ENCODE measurements at places on chromosomes 4 and X.

DNA sequence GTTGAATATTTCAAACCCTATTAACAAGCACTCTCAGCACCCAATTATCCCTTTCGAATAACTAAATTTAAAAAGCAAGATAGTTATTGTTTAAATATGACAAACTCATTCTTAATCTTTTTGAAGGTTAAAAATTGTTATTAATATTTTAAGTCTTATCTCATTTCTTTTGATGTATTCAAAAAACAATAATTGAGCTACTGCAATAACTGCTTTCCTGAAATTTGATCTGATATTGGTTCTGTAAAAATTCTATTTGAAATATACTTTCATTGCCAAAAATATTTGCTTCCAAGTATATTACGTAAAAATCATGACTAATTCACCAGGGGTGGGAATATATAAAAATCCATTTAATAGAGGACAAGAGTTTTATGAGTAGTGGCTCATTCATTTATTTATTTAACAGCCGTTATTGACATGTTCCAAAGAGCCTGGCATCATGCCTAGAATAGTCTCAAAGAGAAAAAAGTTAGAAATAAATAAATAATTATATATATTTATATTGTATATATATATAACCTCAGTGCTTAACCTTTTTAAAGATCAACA lies 34.4 kb downstream of the GLRA3 start:
- DNase-seq: peak; percentile 38

DNA sequence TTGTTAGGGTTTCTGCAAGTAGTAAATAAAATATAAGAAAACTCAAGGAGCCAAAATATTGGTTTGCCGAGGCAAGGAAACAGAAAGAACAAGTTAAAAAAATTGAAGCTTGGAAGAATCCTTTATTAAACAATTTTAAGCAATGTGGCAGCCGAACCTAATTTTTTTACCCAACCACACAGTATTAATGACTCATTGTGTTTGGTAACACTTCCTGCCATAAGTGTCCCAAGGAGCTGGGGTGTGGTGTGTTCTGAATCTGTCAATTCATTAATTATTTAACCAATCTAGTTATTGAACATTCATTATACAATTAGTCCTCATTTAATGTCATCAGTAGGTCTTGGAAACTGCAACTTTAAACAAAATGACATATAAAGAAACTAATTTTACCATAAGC lies 19.3 kb upstream of the CPE start:
- DNase-seq: no peak

GRCh38 chrX:136147976-136148375 lies 643 bp downstream of the FHL1 start:
- DNase-seq: no peak

DNA sequence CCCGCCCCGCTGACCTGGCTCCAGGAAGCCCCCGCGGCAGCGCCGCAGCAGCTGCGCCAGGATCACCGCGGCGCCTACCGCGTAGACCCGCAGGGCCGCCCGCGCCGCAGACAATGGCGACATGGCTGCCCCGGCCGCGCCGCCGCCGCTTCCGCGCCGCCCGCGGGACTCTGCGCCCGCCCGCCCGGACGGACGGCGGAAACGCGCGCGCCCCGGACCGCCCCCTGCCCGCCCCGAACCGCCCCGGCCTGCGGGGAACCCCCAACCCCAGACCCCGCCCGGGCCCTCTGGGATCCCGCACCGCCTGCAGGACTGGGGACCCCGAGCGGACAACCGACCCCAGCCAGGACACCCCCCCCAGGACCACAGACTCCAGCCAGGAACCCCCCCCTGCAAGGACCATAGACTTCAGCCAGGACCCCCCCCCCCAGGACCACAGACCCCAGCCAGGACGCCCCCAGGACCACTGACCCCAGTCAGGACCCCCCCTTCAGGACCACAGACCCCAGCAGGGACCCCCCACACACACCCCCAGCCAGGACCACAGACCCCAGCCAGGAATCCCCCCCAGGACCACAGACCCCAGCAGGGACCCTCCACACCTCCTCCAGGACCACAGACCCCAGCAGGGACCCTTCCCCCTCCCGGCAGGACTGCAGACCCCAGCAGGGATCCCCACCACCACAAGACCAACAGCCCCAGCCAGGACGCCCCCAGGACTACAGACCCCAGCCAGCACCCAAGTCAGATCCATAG lies at the start of the genes DHRSX and ZBED1:
Gene DHRSX (minus strand): TSS at position 174 of the 756 bp plus-strand sequence. CDS start 51 bp downstream, at position 123.
Gene ZBED1 (minus strand): TSS at position 174 of the 756 bp plus-strand sequence. CDS start 10,257 bp downstream, outside the sequence.
- DNase-seq: no peak

DNA sequence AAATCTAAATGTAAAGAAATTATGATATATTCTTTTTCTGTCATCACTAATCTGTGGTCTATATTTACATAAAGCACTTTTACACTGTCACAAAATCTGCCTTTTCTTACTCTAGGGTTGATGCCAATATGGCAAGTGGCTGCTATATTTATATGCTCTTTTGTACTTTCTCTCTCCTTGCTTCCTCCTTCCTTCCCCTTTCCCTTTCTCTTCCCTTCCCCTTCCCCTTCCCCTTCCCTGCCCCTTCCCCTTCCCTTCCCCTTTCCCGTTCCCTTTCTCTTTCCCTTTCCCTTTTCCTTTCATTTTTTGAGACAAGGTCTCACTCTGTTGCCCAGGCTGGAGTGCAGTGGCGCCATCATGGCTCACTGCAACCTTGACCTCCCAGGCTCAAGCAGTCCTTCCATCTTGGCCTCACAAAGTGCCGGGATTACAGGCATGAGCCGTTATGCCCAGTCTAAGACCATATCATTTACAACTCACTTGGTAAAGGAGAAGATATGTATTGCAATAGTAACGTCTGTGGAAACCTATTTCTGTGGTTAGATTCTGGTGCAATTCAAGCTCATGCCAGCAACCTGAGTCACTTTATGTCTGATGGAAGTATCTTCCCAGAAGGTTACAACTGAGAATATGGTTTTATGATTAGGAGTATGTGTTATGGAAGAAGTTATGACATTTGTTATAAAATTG lies 13.9 kb upstream of the PLAC8 start:
- DNase-seq: no peak

DNA sequence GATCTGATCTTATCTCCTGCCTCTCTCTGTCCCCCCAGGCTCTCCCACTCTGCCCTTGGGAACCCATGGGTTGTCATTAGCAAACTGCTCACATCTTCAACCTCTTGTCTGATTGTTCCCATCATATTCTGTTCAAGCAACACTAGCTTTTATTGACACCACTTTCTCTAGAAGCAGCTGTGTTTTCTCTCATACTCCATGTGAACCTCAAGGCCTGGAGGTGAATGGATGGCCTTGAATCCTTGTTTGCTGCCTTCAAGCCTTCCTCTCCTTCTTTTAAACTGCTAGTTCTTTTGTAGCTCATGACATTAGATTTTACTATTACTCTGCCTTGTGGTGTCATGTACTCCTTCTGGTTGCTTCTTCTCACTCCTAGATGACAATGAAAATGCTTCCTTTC lies 149.5 kb upstream of the WDFY3 start:
- no peak for DNase-seq

DNA sequence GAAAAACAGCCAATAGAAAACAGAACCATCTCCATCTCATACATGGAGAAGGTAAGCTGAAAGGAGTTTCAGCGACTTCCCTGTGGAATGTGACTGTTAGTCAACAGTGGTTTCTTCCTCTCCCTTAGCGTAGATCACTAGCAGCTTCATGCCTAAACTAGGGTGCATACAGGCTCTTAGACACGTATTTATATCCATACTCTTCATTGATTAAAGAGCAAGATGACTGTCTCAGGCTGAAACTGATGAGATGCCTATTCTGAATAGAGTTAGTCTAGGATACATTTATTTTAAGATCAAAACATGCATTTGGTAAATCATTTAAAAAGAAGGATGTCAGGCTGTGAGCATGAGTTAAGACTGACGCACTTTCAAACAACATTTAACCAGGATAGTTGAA lies 423.3 kb downstream of the ARHGAP24 start:
- no peak for DNase-seq

DNA sequence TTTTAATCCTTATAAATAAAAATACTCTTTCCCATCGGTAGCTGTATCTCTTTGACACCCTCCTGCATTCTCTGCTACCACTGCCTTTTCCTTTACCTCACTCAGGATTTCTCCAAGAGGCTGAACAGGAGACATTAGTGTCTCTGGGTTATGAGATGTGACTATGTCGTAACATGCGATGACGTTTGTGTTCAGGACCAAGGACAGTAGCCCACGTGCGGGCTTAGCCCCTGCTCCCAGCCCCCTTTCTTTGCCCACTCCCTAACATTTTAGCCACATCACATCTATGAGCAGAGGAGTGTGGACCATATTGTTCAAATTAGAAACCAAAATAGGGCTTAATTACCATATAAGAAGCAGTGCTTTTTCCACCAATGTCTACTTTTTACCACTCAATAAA lies 369.3 kb downstream of the FBXW7 start:
- DNase-seq: no peak

DNA sequence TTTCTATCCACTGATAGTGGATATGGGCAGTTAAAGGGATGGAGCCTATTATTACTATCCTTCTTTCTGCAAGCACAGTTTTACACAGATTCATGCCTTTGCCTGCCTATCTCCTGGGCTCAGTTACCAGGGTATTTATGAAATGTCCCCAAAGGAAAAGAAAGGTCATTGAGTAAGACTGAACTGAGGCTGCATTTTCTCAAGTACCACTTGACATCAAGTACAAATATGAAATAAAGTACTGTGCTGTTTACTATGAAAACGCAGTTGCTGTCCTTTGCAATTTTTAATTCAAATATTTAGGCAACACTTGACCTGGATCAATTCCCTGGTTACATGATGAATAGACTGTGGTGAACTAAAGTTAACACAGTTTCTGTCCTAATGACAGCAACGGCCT lies 23.5 kb upstream of the SPANXN4 start:
- DNase-seq: no peak

- DNase-seq: no peak
These were observed 300.9 kb downstream of the SPIN4 start for GRCh38 chrX:63050225-63050624.

DNA sequence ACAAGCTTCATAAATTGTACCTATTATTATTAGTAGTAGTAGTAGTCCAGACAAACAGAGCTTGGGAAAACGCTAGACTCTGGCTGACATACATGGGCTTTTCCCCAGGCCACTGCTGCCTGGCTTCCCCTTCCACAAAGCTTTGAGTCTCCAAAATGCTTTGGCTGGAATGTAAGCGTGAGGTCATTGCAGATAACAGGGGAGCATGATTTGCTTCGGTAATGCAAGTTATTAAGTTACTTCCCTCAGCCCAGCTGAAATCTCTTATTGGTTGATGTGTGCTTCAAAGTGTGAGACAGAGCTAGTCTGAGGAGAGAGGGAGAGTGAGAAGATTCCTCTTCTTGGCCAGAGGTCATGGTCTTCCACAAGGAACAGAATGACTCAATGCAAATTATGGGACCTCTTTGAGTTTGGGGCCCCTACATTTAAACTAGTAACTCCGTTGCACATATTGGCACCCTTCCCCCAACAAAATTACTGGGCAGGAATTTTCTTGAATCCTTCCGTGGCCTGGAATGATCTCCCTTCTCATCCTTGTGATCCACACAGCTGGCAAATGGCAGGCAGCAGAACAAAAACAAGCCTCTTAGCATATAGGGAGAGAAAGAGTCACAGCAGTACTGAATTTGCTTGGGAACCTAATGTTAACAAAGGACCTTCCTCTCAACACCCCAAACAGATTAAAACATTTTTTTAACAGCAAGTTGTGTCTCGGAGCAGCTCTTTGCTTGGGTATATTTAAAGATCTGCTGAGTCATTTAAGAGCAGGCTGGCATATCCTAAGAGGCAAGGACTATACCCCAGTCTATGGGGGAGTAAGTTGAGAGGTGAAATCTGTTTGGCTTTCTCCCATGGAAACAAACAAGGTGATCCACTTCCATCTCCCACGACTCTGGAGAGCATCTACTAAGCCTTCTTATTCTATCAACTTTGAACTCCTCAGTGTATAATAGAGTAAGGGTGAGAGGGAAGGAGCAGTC lies 19.9 kb downstream of the AR start:
- no peak for DNase-seq

DNA sequence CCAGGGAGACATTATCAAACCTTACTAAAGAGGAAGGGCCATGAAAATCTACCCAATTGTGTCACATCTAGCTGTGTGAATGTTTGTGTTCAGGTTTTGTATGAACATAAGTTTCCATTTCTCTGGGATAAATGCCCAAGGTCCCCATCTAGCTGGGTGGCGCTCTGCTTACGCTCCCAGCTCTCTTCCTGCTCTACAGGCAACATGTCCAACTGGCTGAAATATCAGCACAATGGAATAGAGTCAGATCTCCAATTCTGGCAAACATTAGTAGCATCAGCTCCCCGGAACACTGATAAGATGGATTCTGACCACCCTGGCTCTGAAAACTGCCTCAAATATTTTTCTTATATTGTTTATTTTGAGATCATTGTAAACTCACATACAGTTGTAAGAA lies 74.8 kb downstream of the IRF2 start:
- DNase-seq: no peak

- DNase-seq: no peak
These were observed 953.9 kb upstream of the PCDH10 start for GRCh38 chr4:132195176-132195575.

DNA sequence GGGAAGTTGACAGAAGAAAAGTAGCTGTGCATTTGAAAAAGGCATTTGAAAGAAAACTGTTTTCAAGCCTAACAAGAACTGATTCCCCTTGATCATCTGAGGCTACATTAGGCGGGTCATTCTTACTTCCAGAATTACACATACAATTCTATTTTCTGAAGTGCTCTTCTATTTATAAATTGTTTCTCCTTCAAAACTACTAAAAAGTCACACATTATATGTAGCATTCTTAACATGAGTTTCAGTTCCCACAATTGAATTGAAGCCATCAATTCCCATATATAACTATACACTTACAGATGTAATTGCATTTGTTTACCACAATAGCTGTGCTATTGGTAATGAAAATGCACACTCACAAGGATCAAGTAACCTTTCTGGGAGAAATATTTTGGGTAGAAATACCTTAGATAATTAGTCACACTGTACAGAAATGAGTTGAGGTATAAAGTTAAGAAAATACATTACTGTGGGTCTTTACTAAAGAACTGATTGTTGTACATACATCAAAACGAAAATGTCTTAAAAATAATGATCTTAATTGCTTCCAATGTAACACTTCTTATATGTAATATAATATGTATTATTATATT lies 1688.0 kb upstream of the AGA start:
- DNase-seq: no peak

DNA sequence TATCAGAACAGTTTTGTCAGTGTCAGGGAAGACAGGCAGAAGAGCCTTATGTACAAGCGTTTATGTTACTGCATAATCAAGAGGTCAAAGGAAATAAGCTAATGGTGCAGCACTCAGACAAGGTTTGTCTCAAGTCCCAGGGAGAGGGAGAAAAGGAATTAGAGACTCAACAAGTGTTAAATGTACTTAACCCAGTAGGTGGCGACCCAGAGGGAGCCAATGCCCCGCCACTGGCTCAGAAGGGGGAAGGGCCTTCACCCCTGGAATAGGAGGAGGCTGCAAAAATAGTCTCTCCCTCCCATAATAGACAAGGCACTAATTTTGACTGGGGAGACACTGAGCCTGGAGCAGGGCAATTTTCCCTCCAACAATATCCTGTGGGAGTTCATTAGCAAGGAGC lies 14.1 kb upstream of the PAPSS1 start:
- peak; percentile 57 for DNase-seq

GRCh38 chr4:3446631-3447320 lies 5.0 kb downstream of the HGFAC start:
- DNase-seq: no peak

- DNase-seq: no peak
These were observed 34.6 kb downstream of the CLOCK start for GRCh38 chr4:55512077-55512476.

- no peak for DNase-seq
These were observed 105.2 kb downstream of the RTL5 start for GRCh38 chrX:72026341-72027023.

Data from COR-L47 (cell line).